ENCODE measurements at places on chromosomes 12 and 14. TPM values are rescaled to one million over a fixed set of nuclear protein-coding genes. Genes with fewer than 3 reads are reported as not detected.

The BMAL2 gene
- total RNA-seq = 1.8 TPM

DNA sequence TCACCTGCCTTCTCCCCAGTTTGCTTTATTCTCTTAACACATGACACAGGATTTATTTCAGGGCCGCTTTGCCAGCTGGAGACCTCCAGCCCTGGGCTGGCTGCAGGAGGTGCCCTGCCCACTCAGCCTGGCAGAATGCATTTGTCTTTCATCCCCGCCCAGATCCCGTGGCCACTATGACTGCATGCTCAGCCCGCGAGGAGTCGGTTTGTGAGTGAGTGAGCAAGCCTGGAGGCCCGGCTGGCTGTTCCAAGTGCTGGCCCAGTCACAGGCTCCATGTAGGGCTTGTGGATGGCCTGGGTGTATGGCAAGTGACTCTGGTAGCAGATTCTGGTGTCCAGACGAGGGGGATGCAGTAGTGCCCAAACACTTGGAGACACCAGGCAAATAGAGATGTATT lies 2.1 kb downstream of the TDP1 start:
- no peak for DNase-seq

The FAM222A gene
- total RNA-seq = 8.5 TPM

The PRIMA1 gene
- 0.95 TPM for total RNA-seq

All from SK-MEL-5 (cell line).